Naive B cell (primary cell): ENCODE measurements at places on chromosomes 1 and 21. TPM values are rescaled to one million over a fixed set of nuclear protein-coding genes. Genes with fewer than 3 reads are reported as not detected.

- peak; percentile 61 for DNase-seq
Measured at GRCh38 chr1:221098471-221099405, 219.5 kb downstream of the HLX start.

COL9A2 gene
- polyA plus RNA-seq: 4.5 TPM

INSRR gene
- not detected for polyA plus RNA-seq

GRCh38 chr21:42688841-42689371 is 35.5 kb downstream of the PDE9A start:
- DNase-seq: no peak

- DNase-seq: no peak
Measured at GRCh38 chr1:10181154-10181553, 29.2 kb upstream of the KIF1B start.

DNA sequence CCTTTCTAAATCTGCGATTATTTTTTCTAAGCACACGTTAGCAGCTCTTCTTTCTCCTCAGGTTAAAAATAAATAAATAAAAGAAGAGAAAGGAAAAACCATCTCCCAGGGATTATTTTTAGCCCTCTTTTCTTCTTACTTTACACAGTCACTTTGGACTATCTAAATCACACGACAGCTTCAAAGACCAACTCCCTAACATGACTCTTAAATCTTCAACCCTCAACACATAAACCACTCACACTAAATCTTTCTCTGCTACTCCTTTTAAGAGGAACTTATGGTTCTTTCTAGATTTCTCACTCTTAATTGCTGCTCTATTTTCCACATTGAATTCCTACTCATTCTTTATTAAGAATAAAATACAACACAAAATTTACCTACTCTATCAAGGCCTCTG is 1095.0 kb upstream of the B3GALT2 start:
- DNase-seq: no peak

DNA sequence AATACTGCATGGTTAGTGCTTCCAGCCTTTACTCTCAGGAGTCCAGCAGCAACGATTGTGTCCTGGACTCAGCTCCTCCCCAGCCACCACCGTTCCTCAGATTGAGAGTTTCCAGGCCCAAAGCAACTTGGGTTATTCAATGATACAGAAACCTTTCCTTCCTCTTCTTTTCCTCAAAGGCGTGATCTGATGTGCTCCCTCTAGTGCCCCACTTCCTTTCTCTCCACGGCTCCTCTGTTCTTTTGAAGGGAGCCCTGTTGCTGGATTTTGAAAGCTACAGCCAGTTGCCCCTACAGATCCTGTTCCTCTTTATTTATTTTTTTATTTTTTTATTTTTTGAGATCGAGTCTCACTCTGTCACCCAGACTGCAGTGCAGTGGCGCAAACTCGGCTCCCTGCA is 14.1 kb downstream of the CRP start:
- no peak for DNase-seq

- no peak for DNase-seq
Measured at GRCh38 chr1:159307346-159308020, 5.3 kb downstream of the FCER1A start.

GRCh38 chr1:149884433-149885338 is 14.7 kb upstream of the BOLA1 start:
- DNase-seq: peak; percentile 31

DNA sequence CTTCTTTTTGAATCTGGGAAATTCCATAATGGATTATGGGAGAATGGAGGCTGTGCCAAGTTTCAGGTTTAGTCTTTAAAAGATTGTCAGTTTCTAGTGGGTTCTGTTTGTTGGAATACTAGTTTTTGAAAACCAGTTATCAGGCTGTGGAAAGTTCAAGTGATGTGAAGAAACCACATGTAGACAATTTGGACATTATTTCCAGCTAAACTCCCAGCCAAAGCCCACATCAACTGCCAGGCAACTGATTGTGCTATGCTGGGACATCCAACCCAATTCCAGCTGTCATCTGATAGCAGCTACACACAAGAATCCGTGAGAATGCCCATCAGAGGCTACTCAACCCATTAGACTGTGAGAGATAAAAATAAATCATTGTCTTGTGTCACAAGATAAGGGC is 546.1 kb upstream of the ADAMTS5 start:
- no peak for DNase-seq

DNA sequence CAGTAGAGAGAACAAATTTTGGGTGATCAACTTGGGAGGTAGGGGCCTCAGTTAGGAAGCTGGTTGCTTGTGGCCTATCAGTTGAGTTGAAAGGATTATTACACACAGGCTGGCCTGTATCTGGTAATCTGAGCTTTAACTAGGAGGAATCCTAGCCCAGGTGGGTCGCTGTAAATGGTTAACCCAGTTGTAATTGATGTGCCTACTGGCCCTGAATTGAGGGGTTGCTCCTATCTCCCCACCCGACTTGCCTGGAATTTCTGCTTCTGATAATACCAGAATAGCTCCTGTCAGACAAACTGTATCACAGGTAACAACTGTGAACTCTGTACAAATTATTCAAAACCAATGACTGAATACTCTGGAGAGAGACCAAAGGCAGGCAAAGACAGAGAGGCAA is 210.4 kb upstream of the RUNX1 start:
- no peak for DNase-seq

NUDT4B gene
- polyA plus RNA-seq: 7.0 TPM

DNA sequence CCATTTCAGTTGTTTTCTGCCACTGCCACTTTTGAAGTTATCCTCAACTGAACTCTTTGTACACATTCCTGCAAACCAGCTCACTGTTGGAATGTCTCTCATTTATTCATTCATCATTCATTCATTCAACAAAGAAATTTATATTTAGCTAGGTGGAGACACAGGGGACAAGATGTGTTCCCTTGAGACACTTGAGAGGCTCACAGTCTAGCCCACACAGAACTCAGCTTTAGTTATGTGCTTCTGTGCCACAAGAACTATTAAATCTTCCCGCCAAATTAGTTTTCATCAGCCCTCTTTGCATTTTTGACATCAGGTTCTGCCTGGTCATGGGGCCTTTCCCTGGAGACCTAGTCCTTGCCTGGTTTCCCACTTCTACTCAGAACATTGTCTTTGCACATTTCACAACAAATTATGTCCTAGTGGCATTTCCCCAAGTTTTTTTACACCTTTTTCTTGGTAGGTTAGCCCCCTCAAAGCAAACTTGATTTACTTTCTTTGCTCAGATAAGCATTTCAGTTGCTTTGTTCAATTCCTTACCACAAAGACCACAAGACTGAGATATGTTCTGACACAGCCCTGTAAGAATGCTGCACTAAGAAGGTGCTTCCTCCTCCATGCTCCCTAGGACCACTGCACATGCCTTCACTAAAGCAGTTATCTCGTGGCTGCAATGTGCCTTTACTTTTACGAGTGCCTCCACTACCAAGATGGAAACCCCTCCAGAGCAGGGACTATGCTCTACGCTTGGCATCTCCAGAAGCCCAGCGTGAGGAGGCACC is 31.0 kb downstream of the ILDR2 start:
- DNase-seq: no peak

RIMKLA gene
- polyA plus RNA-seq: 0.19 TPM

DNA sequence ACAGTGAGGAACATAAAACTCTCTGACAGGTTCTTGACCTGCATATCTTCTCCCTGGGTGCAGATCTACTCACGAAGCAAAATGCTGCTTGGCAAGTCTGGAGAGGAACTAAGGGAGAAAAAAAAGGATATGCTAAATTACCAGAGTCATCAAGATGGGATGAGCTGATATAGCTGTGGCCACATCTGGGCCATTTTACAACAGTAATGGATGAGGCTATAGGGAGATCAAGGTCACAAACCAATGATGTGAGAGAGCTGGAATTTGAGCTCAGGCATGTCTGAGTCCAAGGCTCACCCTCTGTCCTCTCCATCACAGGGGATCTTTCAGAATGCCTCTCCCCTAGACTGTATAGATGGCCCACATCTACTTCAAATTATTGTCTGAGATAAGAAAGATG is 26.2 kb downstream of the ZMYND12 start:
- DNase-seq: no peak

GRCh38 chr1:4797429-4797828 is 143.0 kb downstream of the AJAP1 start:
- no peak for DNase-seq

GRCh38 chr1:26405281-26405915 is 5.2 kb upstream of the LIN28A start:
- no peak for DNase-seq

DNA sequence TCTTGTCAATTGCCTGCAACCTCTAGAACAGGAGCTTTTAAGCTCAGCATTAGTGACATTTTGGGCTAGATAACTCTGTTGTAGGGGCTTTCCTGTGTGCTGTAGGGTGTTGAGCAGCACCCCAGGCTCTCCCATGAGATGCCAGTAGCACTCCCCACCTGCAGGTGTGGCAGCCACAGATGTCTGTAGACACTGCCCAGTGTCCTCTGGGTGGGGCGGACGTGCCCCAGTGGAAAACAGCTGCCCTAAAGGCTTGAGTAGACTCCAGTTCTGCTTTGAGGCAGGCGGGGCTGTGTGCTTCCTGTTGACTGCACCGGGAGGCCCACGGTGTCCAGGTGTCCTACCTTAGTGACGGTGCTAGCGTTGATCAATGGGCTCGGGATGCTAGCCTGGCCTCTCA is 16.9 kb upstream of the PWP2 start:
- DNase-seq: peak; percentile 78

SLAMF9 gene
- polyA plus RNA-seq: not detected

HES2 gene
- polyA plus RNA-seq: not detected

PKP1 gene
- not detected for polyA plus RNA-seq

CRYAA gene
- not detected for polyA plus RNA-seq

DNA sequence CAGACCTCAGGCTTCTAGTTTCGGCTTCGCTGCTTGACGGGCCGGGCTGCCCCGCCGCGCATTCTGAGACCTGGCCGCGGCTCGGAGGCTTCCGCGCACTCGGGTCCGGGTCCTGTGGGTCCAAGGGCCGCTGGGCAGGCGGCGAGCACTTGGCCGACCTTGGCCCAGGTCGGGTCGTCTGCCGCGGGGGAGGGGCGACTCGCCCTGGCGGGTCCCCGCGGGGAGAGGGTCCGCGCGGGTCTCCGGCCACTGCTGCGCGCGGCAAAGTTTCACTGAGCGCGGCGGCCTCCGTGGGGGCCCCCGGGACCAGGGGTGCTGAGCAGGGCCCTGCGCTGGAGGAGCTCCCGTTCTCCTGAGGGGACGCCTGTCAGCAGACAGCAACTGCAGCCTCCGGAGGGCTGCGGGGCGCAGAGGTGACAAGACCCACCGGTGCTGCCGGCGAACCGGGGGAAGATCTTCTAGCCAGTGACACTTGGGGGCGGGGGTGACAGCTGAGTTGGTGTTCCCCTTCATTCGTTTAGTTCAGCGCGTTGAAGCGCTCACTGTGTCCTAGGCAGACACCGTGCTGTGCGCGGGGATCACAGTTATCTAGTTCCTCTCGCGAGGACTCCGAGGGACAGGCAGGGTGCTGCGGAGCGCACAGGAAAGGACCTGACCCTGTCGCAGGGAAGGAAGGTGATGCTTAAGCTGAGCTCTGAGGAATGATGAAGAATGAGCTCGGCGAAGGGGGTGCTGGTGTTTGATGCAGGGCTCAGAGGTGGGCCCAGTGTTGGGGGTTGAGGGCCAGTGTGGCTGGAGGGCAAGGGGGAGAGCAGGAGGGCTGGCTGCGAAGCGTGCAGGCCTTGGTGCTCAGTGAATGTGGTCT is 725 bp downstream of the MTFR1L start:
- peak; percentile 57 for DNase-seq

DNA sequence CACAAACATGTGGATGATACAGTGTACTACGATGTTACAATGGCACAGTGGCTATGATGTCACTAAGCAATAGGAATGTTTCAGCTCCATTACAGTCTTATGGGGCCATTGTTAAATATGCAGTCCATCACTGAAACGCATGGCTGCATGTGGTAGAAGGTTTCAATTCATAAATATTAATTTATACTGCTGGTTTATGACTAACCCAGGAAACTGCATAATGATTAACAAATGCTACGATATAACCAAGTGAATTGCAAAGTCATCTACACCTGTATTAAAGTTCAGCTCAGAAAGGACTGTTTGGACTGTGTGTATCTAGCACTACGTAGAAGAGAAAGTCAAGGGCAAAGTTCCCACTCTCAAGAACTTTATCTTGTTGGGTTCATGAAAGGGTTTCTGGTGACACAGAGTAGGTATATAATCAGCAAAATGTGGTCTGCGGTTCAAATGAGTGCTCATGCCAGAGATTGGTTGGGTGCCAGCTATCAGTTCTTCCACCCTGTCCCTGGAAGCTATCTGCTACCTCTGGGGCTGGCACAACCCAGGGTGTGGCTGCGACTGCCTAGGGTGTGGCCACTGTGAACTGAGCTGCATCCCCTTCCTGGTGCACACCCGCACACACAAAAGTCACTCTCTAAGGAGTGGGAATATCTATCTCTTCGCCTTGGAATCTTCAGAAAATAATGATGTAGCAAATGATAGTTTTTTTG is 14.8 kb downstream of the MGST3 start:
- DNase-seq: no peak

GRCh38 chr1:230292689-230293389 is 133.3 kb downstream of the PGBD5 start:
- DNase-seq: no peak

FABP3 gene
- polyA plus RNA-seq: not detected

C1QTNF12 gene
- not detected for polyA plus RNA-seq

RAB42 gene
- not detected for polyA plus RNA-seq

- no peak for DNase-seq
Measured at GRCh38 chr1:15423355-15424077, 13.8 kb downstream of the EFHD2 start.

RNF223 gene
- polyA plus RNA-seq: not detected

TRIM45 gene
- polyA plus RNA-seq: not detected

- DNase-seq: no peak
Measured at GRCh38 chr1:232621050-232621449, 8.9 kb downstream of the SIPA1L2 start.
